Panc1 (cell line): ENCODE measurements at places on chromosomes 3 and 15.
A peak's percentile ranks its signal among the peaks of the same experiment; 100 is the strongest.

- no peak for DNase-seq
These were observed 119.6 kb downstream of the TFDP2 start for GRCh38 chr3:142029791-142030190.

- DNase-seq, result no peak
These were observed 193.0 kb downstream of the ATP10A start for GRCh38 chr15:25670025-25670554.

- DNase-seq, result no peak
These were observed 38.4 kb downstream of the AGTR1 start for GRCh38 chr3:148736086-148736485.

GRCh38 chr3:12973827-12974226, 99.4 kb downstream of the IQSEC1 start:
- no peak for DNase-seq

DNA sequence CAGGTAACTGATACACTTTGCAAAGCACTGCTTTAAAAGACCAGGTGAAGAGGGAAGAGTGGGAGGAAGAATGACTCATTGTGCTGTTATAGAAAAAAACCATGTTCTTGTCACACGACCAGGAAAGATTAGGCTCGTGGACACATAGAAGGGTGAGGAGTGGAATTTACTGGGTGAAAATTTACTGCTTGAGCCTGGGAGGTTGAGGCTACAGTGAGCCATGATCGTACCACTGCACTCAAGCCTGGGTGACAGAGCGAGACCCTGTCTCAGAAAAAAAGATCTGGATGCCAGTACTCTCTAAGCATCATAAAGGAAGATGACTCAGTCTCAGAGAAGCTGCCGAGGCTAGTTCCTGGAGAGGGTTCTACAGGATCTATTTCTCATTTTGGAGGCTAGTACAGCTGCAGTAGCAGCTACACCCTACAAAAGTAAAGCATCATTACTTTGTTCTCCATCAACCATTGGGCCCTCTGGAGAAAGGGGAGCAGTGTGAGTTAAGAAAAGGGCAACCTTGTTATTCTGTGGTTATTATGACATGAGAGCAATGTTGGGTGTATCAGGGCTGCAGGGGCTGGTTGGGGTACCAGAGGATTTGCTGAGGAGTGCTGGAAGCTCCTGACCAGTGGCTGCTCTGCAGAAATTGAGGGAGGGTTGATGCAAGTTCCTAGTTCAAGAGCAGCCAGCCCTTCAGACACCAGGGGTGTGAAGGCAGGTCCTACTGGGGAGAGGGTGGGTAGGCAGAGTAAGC, 75.4 kb downstream of the CMTM8 start:
- DNase-seq, result peak; percentile 17

DNA sequence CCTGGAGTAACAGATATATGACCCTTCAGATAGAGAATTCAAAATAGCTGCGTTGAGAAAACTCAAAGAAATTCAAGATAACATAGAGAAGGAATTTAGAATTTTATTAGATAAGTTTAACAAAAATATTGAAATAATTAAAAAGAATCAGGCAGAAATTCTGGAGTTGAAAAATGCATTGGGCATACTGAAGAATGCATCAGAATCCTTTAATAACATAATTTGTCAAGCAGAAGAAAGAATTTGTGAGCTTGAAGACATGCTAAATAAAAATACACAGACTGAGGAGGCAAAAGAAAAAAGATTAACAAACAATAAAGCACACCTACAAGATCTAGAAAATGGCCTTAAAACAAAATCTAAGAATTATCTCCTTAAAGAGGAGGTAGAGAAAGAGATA, 50.5 kb downstream of the SPTSSB start:
- DNase-seq, result no peak

DNA sequence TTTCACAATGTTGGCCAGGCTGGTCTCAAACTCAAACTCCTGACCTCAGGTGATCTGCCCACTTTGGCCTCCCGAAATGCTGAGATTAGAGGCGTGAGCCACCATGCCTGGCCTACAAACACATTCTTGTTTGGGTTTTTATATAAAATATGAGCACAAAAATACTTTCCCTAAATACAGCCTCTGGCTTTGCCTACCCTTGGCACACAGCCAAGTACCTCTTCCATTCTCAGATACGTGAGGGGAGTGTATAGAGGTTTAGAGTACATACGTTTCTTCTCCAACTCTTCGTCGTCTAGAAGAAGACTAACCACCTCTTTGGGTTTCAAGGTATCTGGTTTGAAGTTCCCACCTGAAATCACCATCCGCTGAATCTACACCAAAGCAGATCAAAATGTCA, 33.5 kb downstream of the CHAC1 start:
- no peak for DNase-seq

- DNase-seq, result no peak
These were observed 115.2 kb downstream of the TIGIT start for GRCh38 chr3:114408736-114409670.

- no peak for DNase-seq
These were observed 53.4 kb upstream of the C15orf39 start for GRCh38 chr15:75148280-75148679.

GRCh38 chr3:94413336-94414108, 350.7 kb downstream of the NSUN3 start:
- no peak for DNase-seq

GRCh38 chr15:89150762-89151664, 62.8 kb downstream of the ABHD2 start:
- no peak for DNase-seq

DNA sequence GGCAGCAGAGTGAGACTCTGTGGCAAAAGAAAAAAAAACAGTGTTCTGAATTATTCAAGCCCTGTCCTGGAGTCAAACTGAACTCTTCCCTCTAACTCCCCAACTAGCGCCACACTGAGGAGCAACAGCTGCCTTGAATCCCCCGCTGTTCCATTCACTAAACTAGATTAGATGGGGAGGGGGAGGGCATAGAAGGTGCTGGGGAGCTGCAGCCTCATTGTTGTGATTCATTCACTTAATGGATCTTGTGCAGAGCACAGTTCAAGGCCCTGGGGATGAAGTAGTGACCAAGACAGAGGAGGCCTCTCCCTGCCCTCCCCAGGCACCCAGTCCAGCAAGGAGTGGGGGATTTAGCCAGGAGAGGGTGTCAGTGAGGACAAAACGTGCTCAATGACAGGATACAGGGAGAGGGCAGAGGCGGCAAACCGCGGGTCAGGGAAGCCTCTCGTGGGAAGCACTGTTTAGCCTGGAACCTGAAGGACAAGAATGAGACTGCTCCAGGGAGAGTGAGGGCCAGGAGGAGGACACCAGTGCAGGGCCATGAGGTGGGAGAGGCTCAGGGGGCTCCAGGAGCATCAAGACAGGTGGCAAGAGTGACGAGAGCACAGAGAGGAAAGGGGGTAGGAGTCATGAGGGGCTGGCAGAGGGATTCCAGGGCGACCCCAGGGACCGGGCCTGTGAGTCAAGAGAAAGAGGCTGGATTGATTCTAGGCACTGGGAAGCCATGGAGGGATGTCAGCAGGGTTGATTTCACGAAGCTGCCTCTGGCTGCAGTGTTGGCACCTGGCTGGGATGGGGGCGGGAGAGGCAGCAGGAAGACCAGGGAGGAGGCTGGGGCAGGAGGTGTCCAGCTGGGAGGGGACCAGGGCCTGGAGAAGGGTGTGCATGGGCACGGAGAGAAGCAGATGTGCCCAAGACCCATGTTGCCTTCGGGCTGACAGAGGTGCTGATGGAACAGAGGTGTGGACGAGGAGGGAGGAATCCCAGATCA, 31.4 kb downstream of the ALS2CL start:
- DNase-seq, result no peak

DNA sequence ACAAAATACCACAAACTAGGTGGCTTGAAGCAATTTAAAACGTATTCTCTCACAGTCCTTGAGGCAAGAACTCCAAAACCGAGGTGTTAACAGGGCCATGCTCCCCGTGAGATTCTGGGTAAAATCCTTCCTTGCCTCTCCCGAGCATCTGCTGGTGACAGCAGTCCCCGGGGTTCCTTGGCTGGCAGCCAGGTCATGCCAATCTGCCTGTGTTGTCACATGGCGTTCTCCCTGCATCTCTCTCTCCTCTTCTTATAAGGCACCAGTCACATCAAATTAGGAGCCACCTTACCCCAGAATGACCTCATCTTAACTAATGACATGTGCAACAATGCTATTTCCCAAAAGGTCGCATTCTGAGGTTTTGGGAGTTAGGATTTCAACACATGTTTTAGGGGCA, 26.3 kb upstream of the LRRN1 start:
- DNase-seq, result no peak

GRCh38 chr3:66380200-66380932, 120.5 kb downstream of the LRIG1 start:
- no peak for DNase-seq

DNA sequence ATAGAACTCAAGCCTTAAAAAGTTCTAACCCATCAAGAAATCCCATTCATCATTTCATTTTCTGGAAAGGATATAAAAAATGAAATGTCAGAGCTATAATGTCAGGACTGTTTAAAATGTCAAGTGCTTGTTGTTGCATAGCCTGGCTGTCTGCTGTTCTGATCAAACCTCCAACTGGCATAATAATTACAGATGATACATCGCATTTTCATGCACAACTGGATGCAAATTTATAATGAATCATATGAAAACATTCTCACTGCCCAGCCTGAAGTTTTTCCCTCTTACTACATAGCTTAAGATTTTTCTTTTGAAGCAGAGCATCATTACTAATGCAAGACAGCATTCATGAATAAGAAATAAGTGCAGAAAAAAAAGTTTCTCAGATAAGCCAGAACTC, 46.5 kb downstream of the GUCA1C start:
- no peak for DNase-seq

GRCh38 chr3:12966847-12967605, 106.2 kb downstream of the IQSEC1 start:
- no peak for DNase-seq

- DNase-seq, result no peak
These were observed 30.5 kb downstream of the XRN1 start for GRCh38 chr3:142417302-142417701.

GRCh38 chr3:138065949-138066348, 49.5 kb downstream of the DZIP1L start:
- no peak for DNase-seq

DNA sequence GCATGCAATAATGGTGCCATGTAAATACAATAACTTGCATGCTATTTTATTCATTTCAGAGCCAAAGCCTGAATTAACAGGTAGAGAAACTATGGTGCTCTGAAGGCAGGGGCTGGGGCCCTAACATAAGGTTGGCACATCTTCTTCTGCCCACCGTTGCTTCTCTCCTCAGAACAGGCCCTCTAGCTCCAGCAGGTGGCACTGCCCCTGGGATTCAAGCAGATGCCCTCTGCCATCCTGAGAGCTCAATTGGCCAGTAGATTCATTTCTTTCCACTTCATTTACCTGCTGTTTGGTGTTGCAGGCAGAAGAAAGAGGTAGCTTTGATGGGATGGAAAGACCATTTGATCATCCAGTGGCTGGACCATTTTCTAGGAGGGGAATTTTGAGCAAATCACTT, 130.5 kb downstream of the FOXB1 start:
- no peak for DNase-seq

- DNase-seq, result no peak
These were observed 10.8 kb upstream of the VILL start for GRCh38 chr3:37979541-37980461.

DNA sequence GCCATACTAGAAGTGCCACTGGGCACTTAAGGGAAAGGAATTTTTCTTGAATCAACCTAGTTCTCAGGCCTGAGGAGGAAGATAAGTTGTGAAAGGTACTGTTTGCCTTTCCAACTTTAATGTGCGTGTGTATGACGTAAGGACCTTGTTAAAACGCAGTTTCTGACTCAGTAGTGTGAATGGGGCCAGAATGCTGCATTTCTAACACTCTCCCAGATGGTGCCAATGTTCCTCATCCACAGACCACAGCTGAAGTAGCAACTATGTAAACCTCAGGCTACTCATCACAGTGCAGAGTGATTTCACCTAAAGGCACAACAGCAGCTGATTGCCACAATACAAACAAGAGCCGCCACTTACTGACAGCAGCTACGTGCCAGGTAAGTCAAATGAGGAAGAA, 103.6 kb downstream of the OTOL1 start:
- DNase-seq, result no peak

DNA sequence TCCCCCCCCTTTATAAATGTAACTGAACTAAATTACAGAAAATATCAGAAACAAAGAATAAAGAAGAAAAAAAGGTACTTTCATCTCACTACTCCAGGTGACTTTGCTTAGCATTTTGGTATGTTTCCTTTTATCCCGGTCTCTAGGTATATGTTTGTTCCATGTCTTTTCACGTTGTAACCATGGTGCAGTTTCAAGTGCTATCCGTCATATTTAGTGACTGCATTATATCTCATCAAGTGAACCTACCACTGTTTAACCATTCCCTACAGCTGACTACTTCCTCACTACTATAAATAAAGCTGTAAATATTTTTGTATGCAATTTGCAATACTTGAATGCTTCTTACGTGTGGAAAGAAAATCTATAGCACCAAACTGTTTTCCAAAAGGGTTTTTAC, 2.2 kb downstream of the BTBD1 start:
- no peak for DNase-seq

DNA sequence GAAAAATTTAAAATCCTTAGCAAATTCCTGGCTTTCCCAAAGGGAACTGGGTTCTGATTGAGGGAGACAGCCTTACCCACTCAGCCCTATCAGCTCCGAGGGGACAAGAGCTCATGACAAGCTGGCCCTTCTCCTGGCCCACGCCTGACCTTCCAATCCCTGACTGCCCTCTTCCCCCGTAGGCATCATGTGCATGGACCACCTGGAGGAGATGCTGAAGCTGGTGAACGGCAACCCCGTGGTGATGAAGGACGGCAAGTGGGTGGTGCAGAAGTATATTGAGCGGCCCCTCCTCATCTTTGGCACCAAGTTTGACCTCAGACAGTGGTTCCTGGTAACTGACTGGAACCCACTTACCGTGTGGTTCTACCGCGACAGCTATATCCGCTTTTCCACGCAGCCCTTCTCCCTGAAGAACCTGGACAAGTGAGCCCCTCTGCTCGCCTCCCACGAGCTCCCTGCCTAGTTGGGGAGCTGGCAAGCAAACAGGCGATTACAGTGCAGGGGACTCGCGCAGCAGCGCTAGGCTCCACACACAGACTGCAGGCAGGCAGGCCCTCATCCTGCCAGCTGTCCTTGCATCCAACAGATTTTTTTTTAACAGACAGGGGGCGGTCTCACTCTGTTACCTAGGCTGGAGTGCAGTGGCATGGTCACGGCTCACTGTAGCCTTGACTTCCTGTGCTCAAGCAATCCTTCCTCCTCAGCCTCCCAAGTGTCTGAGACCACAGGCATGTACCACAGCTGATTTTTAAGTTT, 16.8 kb downstream of the RPUSD3 start:
- no peak for DNase-seq

GRCh38 chr3:155101398-155101797, 21.3 kb downstream of the MME start:
- DNase-seq, result no peak

DNA sequence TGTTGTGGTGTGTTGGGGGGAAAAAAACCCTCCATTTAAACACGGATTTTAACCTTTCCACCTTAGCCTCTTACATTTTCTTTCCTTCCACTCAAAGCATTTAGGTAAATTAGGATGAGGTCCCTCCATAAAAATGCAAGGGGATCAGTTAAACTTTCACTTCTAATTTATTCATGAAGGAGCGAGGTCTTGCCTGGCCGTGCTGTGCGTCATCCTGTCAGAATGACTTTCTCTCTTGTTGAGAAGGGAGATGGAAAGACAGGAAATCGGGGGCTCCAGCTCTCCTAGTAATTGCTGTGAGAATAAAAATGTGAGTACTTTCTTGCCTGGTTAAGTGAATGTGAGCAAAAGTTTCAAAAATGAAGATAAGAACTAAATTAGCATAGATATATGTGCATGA, 962.3 kb upstream of the NR2F2 start:
- DNase-seq, result no peak
